GM03348 (cell line): ENCODE measurements at places on chromosomes 5 and 9.
A peak's percentile ranks its signal among the peaks of the same experiment; 100 is the strongest.

- DNase-seq: peak; percentile 36
Observed at GRCh38 chr5:80711938-80712337, 57.2 kb upstream of the DHFR start.

DNA sequence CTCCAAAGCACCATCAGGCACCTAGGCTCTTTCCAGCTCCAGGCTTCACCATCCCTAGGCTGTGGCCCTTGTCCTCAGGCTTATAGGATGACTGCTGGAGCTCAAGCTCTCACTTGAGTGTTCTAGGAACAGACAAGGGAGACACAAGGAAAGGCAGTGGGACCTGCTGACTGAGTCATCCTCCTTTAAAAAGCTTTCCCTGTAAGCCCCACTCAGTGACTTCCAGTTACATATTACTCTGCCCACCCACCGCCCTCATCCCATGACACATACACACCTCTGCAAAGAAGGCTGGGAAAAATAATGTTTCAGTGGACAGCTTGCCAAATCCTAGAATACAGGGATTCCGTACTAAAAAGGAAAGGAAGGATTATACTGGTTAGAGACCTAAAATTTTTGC is 154.2 kb upstream of the ZNF366 start:
- DNase-seq: no peak

- DNase-seq: no peak
Observed at GRCh38 chr9:1617419-1617818, 397.7 kb upstream of the SMARCA2 start.

DNA sequence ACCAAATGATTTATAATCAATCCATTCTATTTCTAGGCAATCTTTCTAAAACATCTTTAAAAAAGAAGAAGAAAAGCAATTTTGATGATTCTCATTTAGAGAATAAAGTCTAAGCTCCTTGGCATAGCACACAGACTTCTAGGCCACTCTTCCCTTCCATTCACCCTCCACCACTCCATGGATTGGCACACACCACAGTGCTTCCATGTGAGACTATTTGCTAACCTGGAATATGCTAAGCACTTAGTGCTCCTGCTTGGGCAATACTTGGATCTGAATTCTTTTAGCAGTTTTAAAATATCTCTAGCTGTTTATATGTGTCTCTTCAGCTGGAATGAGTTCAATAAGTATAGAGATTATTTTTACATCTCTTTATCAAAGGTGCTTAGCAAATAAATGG is 177.6 kb upstream of the FBXL7 start:
- no peak for DNase-seq

GRCh38 chr5:28265877-28266276 is 1227.5 kb upstream of the CDH9 start:
- DNase-seq: no peak

DNA sequence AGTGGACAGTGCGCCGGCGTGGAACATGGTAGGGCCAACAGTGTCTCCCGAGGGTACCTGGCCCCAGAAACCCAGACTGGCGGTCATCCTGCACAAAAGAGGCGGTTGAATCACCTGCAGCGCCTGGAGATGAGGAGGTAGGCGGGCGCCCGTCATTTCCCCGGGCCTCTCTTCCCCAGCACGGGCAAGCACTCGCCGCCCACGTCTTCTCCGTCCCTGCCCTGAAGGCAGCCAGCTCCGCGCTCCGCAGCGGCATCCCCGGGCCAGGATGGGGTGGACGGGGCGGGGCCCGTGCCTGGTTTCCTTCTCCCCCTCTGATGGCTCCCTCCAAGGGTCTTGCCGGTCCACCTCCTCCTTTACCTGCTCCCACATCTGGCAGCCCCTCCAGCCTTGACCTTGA is 27.1 kb upstream of the N4BP3 start:
- no peak for DNase-seq

DNA sequence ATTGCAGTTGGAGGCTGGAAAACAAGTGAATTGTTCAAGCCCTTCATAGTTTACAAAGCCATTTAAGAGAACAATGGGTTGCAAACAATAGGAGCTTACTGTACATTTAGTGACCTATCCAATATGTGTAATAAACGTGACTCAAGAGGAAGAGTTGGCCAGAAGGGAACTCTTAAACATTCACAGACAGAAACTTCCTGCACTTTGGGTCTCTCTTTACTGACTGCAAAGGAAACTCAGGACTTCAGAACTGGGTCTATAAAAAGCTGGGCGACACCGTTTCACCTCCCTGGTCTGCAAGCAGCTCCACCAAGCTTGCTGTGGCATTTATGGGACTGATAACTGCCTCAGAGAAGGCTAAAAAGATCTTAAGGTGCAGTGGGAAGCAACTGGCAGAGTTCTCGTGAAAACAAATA is 48.7 kb upstream of the SPATA31D4 start:
- DNase-seq: no peak

DNA sequence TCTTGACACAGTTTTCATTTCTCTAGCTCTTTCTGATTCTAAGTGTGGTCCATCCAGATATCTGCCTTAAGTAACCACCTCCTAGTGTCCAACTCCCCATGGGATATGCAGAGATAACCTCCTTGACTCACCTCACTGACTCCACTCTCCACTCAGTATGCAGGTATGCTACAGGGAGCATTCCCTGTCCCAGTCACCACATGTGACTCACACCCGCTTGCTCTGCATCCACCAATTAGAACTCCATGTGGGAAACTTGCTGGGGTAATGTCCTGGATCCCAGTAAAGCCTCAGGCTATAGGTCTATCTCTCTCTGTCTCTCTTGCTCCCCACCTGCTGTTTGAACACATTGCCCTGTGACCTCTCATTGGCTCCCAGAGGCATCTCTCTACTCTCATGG is 563.9 kb downstream of the HTR1A start:
- DNase-seq: no peak

- no peak for DNase-seq
Observed at GRCh38 chr9:74284581-74285450, 212.3 kb upstream of the RORB start.

DNA sequence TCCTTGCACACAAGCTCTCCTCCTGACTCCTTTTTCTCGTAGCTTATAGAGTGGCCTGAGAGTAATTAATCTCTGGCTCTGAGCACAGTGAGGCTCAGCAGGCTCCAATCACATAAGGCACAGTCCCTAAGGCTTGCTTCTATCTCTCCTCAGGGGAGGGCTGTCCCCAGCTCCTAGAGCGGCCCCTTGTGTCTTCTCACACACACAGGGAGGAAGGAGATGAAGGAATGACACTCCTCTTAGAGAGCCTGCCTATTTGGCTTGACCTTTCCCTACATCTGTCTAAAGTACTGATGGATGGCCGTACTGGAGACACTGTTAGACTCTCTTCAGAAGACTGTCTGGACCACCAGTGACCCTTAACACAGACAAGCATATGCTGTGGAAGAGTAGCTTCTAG is 12.9 kb downstream of the TAS2R1 start:
- DNase-seq: no peak

DNA sequence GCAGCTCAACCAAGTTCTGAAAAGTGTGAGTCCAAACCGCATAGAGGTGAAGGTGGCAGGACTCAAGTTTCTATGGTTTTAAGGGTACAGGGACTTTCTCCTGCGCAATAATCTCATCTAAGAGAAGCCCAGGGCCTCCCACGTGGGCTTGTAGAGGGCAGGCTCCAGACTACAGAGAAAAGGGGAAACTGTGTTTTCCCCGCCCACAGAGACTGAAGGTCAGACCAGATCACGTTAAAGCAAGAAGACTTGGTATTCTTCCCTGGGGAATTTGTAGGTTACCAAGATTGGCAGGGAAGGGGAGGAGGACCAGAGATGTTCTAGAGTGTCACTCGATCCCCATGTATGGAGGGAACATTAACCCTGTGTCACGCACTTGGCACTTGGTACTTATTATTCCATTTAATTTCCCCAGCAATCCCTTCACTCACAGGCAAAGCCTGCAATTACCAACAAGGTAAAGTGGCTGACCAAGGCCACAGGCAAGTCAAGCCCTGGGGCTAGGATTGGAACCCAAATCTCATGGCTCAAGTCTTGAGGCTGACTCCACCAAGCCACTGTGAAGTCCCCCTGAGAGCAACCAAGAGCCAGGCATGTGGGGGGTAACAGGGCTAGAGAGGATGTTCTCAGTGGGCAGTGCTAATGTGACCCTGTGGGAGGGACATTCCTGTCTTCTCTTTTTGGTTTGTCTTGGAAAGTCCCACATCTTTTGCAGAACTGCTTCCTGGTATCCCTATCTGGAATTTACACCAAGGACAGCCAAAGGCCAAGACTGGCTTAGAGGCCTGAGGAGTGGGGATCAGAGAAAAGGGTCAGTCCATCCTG is 18.3 kb upstream of the NEK6 start:
- DNase-seq: no peak

DNA sequence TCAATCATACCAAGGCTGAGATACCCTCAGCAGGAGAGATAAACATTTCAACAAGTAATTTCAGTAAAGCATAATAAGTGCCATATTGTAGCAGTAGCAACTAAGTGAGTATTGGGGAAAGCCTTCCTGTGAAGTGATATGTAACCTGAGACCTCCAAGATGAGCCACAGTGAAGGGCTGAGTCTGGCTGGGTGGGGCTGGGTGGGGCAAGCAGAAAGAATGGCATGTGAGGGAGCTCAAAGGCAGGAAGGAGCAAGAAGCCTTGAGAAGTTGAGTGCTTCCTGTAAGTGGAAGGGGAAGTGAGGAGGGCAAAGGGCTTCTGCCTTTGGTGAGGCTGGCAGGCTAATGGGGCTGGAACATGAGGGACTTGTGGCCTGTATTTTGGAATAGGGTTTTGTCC is 19.7 kb upstream of the ASTN2 start:
- DNase-seq: no peak

GRCh38 chr9:121607434-121608167 is 43.8 kb upstream of the DAB2IP start:
- DNase-seq: peak; percentile 33

- DNase-seq: no peak
Observed at GRCh38 chr5:51838459-51838858, 455.2 kb downstream of the ISL1 start.

- DNase-seq: no peak
Observed at GRCh38 chr5:125835293-125836172, 587.7 kb upstream of the GRAMD2B start.

GRCh38 chr5:98690002-98690401 is 83.5 kb upstream of the RGMB start:
- DNase-seq: no peak

GRCh38 chr5:103755974-103756373 is 193.4 kb upstream of the NUDT12 start:
- DNase-seq: no peak
